ENCODE measurements at places on chromosomes 2 and 18. TPM values are rescaled to one million over a fixed set of nuclear protein-coding genes. Genes with fewer than 3 reads are reported as not detected.

DNA sequence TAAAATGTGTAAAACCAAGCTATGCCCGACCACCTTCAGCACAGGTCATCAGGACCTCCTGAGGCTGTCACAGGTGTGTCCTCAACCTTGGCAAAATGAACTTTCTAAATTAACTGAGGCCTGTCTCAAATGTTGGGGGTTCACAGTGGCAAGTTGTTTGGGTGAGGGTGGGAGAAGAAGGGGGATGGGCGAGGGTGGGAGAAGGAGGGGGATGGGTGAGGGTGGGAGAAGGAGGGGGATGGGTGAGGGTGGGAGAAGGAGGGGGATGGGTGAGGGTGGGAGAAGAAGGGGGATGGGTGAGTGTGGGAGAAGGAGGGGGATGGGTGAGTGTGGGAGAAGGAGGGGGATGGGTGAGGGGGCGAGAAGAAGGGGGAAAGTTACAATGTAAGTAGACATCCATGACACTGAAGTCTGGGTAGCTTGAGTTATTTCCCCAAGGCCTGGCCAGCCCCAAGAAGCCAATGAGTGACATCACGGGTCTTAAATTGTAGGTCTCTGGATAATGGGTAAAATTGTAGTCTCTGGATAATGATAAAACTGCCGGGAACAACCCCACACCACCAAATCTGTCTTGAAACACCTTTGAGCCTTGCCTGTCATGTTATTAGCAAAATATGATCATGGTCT is 56.3 kb downstream of the TIMM21 start:
- no peak for DNase-seq
- no peak overlapping the region for H3K27ac ChIP-seq
- H3K4me1 ChIP-seq: no peaks in the 10 kb centered on the region
- no peaks in the 10 kb centered on the region for H3K36me3 ChIP-seq

- DNase-seq: no peak
- H3K36me3 ChIP-seq: peaks cover 2% of the 10 kb centered on the region
- H3K27ac ChIP-seq: no peak overlapping the region
- H3K4me1 ChIP-seq: peaks cover 45% of the 10 kb centered on the region
These were observed 27.5 kb downstream of the MAP4K4 start for GRCh38 chr2:101725038-101725437.

Gene PROC
- total RNA-seq: 2.5 TPM

- peaks cover 25% of the 10 kb centered on the region for H3K4me1 ChIP-seq
- no peaks in the 10 kb centered on the region for H3K27me3 ChIP-seq
- H3K27ac ChIP-seq: no peak overlapping the region
- H3K36me3 ChIP-seq: no peaks in the 10 kb centered on the region
- no peak for DNase-seq
These were observed 58.6 kb upstream of the NPAS2 start for GRCh38 chr2:100761365-100761764.

Gene NOP58
- total RNA-seq: 40.2 TPM

Gene TTN
- total RNA-seq: not detected

GRCh38 chr2:237894986-237895543 is 35.6 kb downstream of the RAMP1 start:
- H3K36me3 ChIP-seq: peaks cover 2% of the 10 kb centered on the region
- no peak for DNase-seq
- H3K27me3 ChIP-seq: no peaks in the 10 kb centered on the region
- peak overlapping the region; percentile 93 for H3K27ac ChIP-seq
- no peak overlapping the region for H3K4me3 ChIP-seq
- H3K4me1 ChIP-seq: peaks cover 75% of the 10 kb centered on the region

DNA sequence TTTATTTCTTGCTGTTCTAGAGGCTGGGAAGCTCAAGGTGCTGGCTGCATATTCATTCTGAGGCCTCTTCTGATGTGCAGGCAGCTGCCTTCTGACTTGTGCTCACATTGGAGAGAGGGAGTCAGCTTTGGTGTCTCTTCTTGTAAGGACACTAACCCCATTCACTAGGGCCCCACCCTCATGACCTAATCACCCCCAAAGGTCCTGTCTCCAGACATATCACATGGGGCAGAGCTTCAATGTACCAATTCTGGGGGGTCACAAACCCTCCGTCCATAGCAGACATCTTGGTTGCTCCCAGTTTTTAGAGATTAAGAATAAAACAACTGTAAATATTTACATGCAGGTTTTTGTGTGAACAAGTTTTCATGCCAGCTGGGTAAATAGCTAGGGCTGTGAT is 109.1 kb downstream of the RTP5 start:
- H3K4me1 ChIP-seq: no peaks in the 10 kb centered on the region
- no peak overlapping the region for H3K27ac ChIP-seq
- H3K27me3 ChIP-seq: no peaks in the 10 kb centered on the region
- no peaks in the 10 kb centered on the region for H3K36me3 ChIP-seq
- DNase-seq: no peak
- no peak overlapping the region for H3K4me3 ChIP-seq

Gene DNAH6
- 0.10 TPM for total RNA-seq

Gene DUSP2
- 0.78 TPM for total RNA-seq

- no peaks in the 10 kb centered on the region for H3K27me3 ChIP-seq
- no peaks in the 10 kb centered on the region for H3K36me3 ChIP-seq
- DNase-seq: no peak
- H3K27ac ChIP-seq: no peak overlapping the region
These were observed 22.2 kb downstream of the TANC1 start for GRCh38 chr2:158990397-158991214.
